Progenitor cell of endocrine pancreas (in vitro differentiated cells): ENCODE measurements at places on chromosomes 3 and 15. TPM values are rescaled to one million over a fixed set of nuclear protein-coding genes. Genes with fewer than 3 reads are reported as not detected.

Gene NRROS
- 1.4 and 2.0 TPM in 2 replicates for total RNA-seq

Gene PAQR9
- 2.5 and 2.7 TPM in 2 replicates for total RNA-seq

Gene CLDN1
- total RNA-seq: 37.8 and 38.0 TPM in 2 replicates

- DNase-seq: no peak
Measured at GRCh38 chr3:62332017-62332416, 41.3 kb downstream of the FEZF2 start.

DNA sequence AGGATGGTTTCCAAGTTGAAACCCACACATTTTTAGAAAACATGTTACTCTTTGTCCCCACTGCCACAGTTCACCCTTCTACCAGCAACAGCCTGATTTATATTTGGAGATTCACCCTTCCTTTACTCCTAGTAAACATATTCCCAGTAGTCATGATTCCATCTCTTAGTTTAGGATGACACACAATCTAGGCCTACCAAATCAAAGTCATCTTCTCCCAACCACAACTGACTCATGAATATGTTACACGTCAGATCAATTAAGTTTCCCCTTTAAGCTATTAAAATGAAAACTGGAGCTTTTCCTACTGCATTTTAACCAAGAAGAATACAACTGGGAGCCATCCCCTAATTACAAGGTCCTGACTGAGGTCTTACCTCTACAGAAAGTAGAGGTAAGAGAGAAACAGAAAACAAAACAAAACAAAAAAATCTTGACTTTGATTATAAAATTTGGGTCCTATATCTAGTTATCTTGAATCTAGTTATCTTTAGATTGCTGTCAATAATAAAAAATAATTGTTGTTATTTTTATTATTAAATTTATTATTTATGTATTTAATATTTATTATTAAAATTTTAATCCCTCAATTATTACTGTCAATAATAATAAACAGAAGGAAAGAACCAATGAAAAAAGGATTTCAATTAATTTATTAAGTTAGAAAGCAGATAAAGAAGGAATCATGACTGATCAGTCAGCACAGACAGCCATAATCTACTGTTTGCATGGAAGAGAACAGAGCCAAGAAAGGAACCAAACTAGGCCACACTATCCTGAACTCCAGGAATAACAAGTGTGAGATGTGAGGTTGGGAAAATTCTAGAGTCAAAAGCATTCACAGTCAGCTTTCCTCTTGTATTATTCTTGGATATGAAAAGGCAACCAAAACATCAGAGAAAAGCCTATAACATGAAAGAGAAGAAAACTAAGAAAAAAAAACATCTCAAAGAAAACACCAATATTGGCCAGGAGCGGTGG lies 12.5 kb downstream of the DPH6 start:
- no peak for DNase-seq

GRCh38 chr3:51982352-51982837 lies 940 bp upstream of the ACY1 start:
- no peak for DNase-seq

GRCh38 chr3:108414007-108414406 lies 96.4 kb downstream of the MYH15 start:
- no peak for DNase-seq

GRCh38 chr3:62843508-62843907 lies 31.7 kb downstream of the CADPS start:
- DNase-seq: no peak

DNA sequence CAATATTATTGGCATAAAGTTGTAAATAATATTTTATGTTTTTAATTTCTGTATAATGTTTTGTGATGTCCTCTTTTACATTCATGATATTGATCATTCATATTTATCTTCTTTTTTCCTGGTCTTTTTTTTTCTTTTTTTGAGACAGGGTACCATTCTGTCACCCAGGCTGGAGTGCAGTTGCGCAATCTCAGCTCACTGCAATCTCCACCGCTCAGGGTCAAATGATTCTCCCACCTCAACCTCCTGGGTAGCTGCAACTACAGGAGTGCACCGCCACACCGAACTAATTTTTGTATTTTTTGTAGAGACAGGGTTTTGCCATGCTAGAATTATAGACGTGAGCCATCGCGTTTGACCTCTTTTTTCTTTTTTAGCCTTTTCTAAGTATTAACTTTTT lies 52.9 kb downstream of the USF3 start:
- no peak for DNase-seq
